ENCODE measurements at places on chromosomes 12 and 14.

DNA sequence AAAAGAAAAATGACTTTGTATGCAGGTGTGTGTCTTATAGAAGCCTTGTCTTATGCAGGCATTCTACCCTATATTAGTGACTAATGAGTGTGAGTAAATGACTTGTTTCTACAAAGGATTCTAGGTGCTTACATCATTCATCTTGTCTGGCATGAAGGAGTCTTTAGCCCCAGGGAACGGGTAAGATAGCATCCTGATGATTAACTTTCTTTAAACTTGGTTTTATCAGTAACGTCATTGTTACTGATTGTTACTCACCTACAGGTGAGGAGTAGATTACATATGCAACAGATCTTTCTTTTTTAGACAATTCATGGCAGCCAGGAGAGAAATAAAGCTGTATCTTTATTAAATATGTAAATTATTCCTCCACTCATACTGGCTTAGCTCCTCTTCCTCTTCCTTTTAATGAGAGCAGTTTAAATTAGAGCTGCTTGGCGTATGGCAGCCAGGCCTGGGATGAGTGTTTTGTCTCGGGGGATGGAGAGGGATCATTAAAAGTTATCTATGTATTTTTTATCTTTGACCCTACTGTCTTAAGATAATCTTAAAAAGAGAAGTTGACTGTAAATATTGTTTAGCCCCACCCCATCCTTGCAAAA is 57.2 kb upstream of the ATP2A2 start:
- DNase-seq: no peak

DNA sequence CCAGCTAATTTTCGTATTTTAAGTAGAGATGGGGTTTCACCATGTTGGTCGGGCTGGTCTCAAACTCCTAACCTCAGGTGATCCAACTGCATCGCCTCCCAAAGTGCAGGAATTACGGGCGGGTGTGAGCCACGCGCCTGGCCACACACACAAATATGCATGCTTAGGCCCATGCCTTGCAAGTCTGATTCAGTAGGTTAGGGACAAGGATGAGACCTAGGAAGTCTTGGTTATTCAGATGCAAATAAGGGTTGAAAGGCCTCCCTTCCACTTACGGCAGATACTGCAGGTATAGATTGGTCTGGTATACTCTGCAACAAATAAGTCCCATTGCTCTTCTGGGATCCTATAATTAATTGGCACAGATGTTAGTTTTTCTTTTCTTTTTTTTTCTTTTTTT is 32.9 kb downstream of the TXNRD1 start:
- no peak for DNase-seq

DNA sequence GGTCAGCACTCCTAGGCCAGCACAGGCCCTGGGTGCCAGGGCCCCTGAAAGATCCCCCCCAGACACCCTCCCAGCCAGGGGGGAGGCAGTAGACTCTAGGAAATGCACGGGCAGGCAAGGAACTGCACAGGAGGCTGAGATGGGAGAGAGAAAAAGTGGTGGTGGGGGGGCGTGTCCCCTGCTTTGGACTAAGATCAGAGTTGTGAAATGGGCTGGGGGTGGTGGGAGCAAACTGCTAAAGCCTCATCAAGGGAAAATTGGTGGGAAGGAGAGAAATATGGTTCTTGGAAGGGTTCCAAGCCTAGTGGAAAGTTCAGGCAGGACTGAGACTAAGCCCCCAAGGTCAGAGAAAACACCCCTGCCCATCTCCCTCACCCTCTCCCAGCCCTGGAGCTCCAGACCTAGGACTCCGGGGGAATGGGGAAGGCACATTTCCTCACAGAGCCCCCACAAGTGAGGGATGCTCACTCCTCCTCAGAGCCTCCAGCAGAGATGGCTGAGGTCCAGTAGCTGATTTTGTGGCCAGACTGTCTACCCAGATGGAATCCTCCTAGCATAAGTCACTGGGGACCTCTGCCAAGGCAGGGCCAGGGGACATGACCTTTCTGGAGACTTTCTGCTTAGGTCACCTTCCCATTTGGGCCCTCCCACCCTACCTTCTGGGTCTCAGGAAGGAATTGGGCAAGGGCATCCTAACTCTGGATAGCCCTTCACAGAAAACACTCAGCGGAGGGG is 29.8 kb downstream of the FIGNL2 start:
- DNase-seq: no peak

GRCh38 chr12:70784042-70784668 is 136.4 kb downstream of the PTPRR start:
- no peak for DNase-seq

- DNase-seq: no peak
Measured at GRCh38 chr14:32286602-32287001, 42.5 kb upstream of the AKAP6 start.

GRCh38 chr12:113232089-113232839 is 11.0 kb downstream of the TPCN1 start:
- DNase-seq: no peak

GRCh38 chr14:61659582-61659981 is 35.7 kb upstream of the HIF1A start:
- DNase-seq: no peak

Measured in OCI-LY7 (cell line).